Cardiac muscle cell (in vitro differentiated cells and primary cell): ENCODE measurements at places on chromosomes 16 and 17.

GRCh38 chr16:73998707-73999106 is 297.9 kb upstream of the PSMD7 start:
- no peak overlapping the region for H3K4me3 ChIP-seq
- no peaks in the 10 kb centered on the region for H3K4me1 ChIP-seq
- H3K27me3 ChIP-seq, result no peaks in the 10 kb centered on the region
- no peak overlapping the region for H3K27ac ChIP-seq
- DNase-seq, result no peak

- DNase-seq, result no peak
- no peaks in the 10 kb centered on the region for H3K27me3 ChIP-seq
- no peaks in the 10 kb centered on the region for H3K36me3 ChIP-seq
- no peak overlapping the region for H3K27ac ChIP-seq
- no peak overlapping the region for H3K4me3 ChIP-seq
- H3K4me1 ChIP-seq, result peaks cover 3% of the 10 kb centered on the region
Measured at GRCh38 chr16:15990902-15991301, 41.5 kb downstream of the ABCC1 start.

GRCh38 chr17:73594025-73594424 is 50.2 kb downstream of the SDK2 start:
- H3K4me1 ChIP-seq, result peaks cover 15% of the 10 kb centered on the region
- H3K27ac ChIP-seq, result no peak overlapping the region
- DNase-seq, result no peak
- H3K27me3 ChIP-seq, result no peaks in the 10 kb centered on the region

- no peak overlapping the region for H3K27ac ChIP-seq
- H3K27me3 ChIP-seq, result no peaks in the 10 kb centered on the region
- no peaks in the 10 kb centered on the region for H3K36me3 ChIP-seq
- no peak for DNase-seq
- H3K4me1 ChIP-seq, result no peaks in the 10 kb centered on the region
Measured at GRCh38 chr16:15934991-15935390, 14.4 kb upstream of the ABCC1 start.

GRCh38 chr16:66057057-66057456 is 309.4 kb upstream of the CDH5 start:
- H3K36me3 ChIP-seq, result no peaks in the 10 kb centered on the region
- no peak overlapping the region for H3K4me3 ChIP-seq
- H3K4me1 ChIP-seq, result no peaks in the 10 kb centered on the region
- no peak overlapping the region for H3K27ac ChIP-seq

DNA sequence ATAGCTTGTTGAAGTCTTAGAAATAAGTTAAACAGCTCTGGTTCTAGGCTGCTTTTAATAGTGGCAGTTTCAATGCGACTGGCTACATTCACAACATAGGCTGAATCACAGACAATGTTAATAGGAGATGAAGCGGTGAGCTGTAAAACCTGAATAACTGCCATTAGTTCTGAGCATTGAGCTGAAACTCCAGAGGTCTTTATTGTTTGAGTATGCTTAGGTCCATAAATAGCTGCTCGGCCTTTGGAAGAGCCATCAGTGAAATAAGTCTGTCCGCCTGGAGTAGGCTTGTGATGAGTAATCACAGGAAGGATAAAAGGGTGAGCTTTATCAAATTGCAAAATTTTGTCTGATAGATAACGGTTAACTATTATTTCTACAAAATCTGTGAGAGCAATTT is 9.4 kb upstream of the ZNF689 start:
- no peak for DNase-seq
- no peak overlapping the region for H3K4me3 ChIP-seq
- H3K36me3 ChIP-seq, result no peaks in the 10 kb centered on the region
- H3K27ac ChIP-seq, result no peak overlapping the region

DNA sequence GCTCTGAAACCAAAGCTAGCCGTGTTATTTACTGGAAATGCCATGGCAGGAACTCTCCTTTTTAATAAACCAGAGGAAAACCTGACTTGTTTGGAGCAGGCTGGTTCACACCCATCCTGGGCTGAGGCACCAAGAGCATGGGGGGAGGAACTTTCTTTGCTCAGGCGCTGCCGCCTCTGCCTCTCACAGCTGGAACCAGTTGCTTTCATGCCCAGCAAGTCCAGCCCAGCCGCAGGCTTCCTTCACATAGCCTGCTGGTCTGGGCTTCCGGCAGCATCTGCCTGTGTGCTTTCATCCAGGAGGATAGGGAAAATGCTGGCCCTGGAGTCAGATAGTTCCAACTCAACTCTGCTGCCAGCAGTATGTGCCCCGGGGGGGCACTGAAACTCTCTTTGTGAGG is 88.1 kb upstream of the ASIC2 start:
- H3K27me3 ChIP-seq, result no peaks in the 10 kb centered on the region
- H3K36me3 ChIP-seq, result no peaks in the 10 kb centered on the region
- no peak overlapping the region for H3K4me3 ChIP-seq
- DNase-seq, result peak; percentile 2
- H3K27ac ChIP-seq, result no peak overlapping the region

GRCh38 chr17:10777890-10778289 is 26.0 kb downstream of the TMEM238L start:
- H3K4me3 ChIP-seq, result no peak overlapping the region
- no peaks in the 10 kb centered on the region for H3K27me3 ChIP-seq
- H3K36me3 ChIP-seq, result no peaks in the 10 kb centered on the region
- peaks cover 5% of the 10 kb centered on the region for H3K4me1 ChIP-seq
- no peak overlapping the region for H3K27ac ChIP-seq

DNA sequence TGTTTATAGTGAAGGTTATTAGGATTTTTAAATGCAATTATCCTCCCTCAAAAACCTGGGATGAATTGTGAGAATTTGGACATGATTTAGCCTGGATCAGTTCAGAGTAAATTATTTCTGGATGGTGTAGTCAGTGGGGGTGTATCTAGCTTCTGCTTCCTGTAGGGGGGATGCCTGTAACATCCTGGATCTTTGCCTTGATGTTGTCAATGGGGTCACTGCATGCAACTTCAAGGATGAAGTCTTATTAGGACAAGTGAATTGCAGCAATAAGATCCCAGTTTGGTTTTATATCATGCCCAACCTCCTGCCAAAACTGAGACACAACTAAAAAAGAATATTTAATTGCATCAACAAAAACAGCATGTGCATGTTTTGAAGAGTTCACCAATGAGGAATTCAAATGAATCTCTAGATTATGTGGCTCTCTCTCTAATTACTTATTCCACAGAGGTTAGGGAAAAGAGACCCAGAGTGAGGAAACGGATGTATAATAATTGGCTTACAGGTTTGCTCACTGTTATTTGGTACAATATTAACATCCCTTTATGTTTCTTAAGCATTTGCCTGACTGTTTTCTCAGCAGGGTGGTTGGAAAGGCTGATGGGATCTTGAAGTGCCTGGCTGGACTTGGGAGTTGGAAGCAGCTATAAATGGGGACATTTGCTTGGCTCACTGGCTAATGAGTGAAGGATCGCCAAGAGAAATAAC is 159.8 kb downstream of the HS3ST3B1 start:
- no peak overlapping the region for H3K4me3 ChIP-seq

DNA sequence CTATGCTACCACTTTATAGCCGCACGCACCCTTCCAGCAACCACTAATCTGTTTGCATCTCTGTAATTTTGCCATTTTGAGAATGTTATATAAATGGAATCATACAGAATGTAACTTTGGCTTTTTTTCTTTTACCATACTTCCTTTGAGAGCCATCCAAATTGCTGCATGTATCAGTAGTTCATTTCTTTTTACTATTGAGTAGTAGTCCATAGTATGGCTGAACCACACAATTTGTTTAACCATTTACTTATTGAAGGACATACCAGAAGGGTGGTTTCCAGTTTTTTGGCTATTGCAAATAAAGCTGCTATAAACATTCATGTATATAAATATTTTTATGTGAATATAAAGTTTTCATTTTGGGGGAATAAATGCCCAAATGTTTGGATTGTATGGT is 8.8 kb downstream of the TENT4B start:
- peaks cover 5% of the 10 kb centered on the region for H3K4me1 ChIP-seq
- no peak overlapping the region for H3K27ac ChIP-seq
- no peak overlapping the region for H3K4me3 ChIP-seq
- no peaks in the 10 kb centered on the region for H3K36me3 ChIP-seq

DNA sequence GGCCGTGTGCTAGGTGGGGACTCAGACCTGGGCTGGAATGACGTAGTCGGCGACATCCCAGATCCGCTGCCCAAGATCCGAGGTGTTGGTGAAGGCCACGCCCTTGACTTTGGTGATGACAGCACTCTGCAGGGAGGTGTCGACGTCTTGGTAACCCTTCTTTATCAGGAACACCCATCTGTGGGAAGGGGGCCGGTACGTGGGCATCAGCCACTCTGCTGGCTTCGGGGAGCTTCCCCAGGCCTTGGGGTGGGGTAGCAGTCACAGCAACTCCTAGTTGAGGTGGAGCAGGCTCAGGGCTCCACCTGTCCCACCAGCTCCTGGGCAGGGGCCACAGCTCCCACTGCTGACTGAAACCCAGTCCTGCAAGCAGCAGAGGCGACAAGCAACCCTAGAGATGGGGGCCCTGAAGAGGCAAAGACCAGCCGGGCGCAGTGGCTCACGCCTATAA is 4.3 kb downstream of the P2RX5 start:
- peaks cover 30% of the 10 kb centered on the region for H3K27me3 ChIP-seq
- H3K4me3 ChIP-seq, result no peak overlapping the region
- no peak overlapping the region for H3K27ac ChIP-seq
- peaks cover 8% of the 10 kb centered on the region for H3K4me1 ChIP-seq
- H3K36me3 ChIP-seq, result no peaks in the 10 kb centered on the region
- no peak for DNase-seq

DNA sequence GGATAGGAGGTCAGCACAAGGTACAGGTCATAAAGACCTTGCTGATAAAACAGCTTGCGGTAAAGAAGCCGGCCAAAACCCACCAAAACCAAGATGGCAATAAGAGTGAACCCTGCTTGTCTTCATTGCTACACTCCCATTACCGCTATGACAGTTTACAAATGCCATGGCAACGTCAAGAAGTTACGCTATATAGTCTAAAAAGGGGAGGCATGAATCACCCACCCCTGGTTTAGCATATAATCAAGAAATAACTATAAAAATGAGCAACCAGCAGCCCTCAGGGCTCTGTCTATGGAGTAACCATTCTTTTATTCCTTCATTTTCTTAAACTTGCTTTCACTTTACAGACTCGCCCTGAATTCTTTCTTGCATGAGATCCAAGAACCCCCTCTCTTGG is 1.0 kb upstream of the HSBP1 start:
- H3K36me3 ChIP-seq, result peaks cover 12% of the 10 kb centered on the region
- no peak overlapping the region for H3K27ac ChIP-seq
- H3K27me3 ChIP-seq, result no peaks in the 10 kb centered on the region
- no peak for DNase-seq
- H3K4me3 ChIP-seq, result no peak overlapping the region

DNA sequence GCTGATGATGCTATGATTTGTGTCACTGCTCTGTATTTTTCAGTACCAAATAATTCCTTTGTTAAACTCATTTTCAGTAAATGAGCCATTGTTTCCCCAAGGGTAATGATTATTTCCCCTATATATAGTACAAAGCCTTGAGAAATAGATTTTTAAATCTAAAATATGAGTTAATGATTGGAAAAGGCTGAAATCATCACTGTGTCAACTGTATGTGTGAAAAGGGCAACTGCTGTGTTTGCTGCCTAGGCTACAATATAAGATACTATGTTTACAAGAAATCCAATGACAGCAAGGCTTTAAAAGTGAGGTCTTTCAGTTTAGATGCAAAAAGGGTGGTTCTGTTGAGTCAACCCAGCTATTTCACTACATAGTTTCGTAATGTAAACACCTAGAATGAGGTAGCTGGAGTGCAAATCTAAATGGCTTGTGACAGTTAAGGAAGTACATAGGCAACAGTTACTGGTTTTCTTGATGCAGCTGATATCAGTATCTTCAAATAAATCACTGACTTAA is 15.3 kb downstream of the NLK start:
- H3K27me3 ChIP-seq, result no peaks in the 10 kb centered on the region
- no peak for DNase-seq
- H3K4me1 ChIP-seq, result peaks cover 14% of the 10 kb centered on the region
- no peaks in the 10 kb centered on the region for H3K36me3 ChIP-seq
- H3K4me3 ChIP-seq, result no peak overlapping the region
- H3K27ac ChIP-seq, result no peak overlapping the region

- no peak for DNase-seq
- no peak overlapping the region for H3K27ac ChIP-seq
- H3K36me3 ChIP-seq, result peaks cover 13% of the 10 kb centered on the region
- no peak overlapping the region for H3K4me3 ChIP-seq
- no peaks in the 10 kb centered on the region for H3K4me1 ChIP-seq
Measured at GRCh38 chr16:15686287-15686686, 36.2 kb downstream of the NDE1 start.

DNA sequence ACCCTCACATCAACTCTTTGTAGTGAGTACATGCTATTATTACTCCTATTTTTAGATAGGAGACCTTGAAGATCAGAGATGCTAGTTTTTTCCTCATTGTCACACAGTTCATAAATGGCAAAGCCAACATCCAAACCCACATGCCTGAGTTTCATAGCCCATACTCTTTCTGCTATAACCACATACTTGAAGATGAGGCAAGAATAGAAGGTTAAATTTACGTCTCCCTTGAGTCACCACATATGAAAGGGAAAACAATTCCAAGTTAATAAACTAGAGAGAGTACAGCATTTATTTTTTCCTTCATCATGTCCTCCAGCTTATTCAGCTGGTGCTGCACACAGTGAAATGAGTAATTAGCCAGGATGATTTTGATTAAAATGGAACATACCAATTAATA is 23.7 kb downstream of the NUDT7 start:
- H3K27me3 ChIP-seq, result peaks cover 2% of the 10 kb centered on the region
- no peaks in the 10 kb centered on the region for H3K36me3 ChIP-seq
- H3K27ac ChIP-seq, result no peak overlapping the region
- H3K4me3 ChIP-seq, result no peak overlapping the region

GRCh38 chr16:63289834-63290460 is 1253.7 kb upstream of the CDH8 start:
- no peaks in the 10 kb centered on the region for H3K36me3 ChIP-seq
- H3K27me3 ChIP-seq, result no peaks in the 10 kb centered on the region
- DNase-seq, result peak; percentile 37
- no peaks in the 10 kb centered on the region for H3K4me1 ChIP-seq
- H3K27ac ChIP-seq, result no peak overlapping the region
- H3K4me3 ChIP-seq, result no peak overlapping the region

DNA sequence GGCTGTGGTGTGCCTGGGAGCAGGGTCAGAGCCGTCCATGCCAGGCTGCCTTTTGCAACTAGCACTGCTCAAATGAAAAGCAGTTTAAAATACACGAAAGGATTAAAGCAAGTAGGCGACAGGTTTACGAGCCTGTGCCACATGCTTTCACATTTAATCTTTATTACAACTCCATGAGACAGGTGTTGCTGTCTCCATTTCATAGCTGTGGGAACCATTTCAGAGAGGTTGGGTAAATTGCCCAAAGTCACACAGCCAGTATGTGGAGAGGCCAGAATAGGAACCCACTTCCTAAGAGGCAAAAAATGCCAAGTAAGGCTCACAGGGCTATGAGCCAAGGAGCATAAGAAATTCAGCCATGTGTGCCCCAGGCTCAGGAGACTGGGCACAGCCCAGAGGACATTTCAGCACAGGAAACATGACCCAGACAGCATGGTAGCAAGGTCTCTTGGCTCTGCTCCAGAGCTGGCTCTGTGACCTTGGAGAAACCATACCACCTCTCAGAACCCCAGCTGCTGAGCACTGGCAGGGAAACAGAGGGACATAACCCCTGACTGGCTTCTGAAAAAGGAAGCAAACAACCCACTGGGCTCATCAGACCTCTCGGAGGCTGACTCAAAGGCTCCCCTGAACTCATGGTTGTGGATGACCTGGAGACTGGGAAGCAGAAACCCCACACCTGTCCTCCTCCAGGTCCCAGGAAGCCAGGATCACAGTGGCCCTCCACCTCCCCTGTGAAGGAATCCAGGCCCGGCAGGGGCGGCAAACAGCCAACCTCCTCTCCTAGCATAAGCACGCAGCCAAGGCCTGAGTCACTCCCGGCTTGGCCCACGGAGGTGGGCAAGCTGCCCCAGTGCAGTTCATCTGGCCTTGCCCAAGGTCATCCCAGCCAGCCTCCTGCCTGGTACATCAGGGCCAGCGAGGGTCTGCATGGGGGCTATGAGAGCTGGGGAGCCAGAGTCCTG is 40.3 kb upstream of the MRPS23 start:
- no peak for DNase-seq
- peaks cover 11% of the 10 kb centered on the region for H3K4me1 ChIP-seq
- no peaks in the 10 kb centered on the region for H3K27me3 ChIP-seq
